ENCODE measurements at places on chromosomes 2 and 18.

GRCh38 chr2:96546797-96547196 lies 10.2 kb downstream of the ARID5A start:
- no peak for DNase-seq

GRCh38 chr2:165843351-165843750 lies 49.3 kb upstream of the GALNT3 start:
- DNase-seq = no peak

DNA sequence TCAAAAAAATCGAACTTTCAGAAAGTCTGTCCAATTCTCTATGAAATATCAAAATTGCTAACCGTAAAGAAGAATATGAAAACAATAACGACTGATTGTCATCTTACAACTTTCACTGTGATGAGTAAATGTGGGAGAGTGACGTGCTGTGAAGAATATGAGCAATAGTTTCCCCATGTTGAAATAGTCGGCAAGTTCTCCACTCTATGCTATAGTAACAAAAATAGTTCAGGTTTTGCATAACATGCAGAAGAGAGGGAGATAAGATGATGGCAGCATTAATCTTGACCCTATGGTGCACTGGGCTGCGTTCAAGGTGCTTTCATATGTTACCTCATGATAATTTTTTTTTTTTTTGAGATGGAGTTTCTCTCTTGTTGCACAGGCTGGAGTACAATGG lies 196.8 kb upstream of the CYRIA start:
- no peak for DNase-seq

- DNase-seq = no peak
Observed at GRCh38 chr2:26316041-26316440, 29.9 kb upstream of the SELENOI start.

DNA sequence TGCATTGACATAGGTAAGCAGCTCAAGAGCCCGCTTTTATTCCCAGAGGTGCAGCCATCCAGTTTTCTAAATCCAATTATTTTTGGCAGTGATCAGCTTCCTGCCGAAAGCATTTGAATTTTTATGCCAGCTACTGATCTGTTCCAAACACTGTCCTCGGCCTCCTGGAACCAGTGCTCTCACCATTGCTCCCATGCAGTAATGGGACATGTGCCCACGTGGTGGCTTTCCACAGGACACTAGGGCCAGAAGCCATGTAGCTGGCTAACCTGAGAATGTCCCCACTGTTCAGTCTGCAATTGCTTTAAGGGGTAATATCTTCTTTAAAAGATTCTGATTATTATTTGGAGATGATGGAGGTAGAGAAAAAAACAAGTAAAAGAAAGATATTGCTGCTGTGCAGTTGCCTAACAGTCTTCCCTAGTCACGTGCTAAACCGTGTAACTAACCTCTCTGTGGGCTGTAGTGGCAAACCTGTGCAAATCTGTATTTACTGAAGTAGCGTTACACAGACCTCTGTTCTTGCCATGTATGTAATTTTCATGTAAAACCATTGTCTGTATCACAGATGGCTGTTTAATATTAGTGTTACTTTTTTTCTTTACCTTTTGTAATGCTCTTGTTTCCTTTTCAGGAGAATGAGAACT lies 13.0 kb downstream of the GRHL1 start:
- DNase-seq = no peak

DNA sequence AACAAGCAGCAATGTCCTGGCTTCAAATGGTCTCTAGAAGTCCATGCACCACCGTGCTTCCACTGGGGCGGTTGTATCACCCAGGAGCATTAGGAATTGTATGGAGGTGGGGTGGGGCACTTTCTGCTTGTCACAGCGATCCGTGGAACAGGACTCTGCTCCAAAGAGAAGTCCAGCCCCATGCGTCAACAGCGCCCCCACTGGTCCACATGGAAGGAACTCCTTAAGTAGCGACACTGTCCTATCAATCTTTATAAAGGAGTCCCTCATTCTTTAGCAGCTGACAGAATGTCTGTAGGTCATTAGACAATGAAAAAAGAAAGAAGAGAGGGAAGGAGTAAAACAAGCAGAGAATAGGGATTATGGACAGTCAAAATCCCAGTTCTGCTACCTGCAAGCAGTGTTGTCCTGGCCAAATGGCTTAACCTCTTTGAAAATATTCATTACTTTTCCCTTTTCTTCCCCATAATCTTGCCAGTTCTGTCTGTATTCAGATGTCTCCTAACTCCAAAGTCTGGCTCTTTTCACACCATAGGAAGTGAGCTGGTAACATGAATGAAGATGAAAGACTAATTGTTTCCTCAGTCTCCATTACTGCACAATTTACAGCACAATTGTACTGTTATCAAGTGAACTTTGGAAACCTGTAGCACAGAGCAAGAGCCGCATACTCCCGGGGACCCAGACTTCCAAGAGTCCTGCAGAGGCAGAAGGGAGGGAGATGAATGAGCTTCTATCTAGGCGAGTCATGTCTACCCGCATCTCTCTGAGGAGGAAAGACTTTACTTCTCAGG lies 9.9 kb downstream of the NFE2L2 start:
- DNase-seq = no peak

DNA sequence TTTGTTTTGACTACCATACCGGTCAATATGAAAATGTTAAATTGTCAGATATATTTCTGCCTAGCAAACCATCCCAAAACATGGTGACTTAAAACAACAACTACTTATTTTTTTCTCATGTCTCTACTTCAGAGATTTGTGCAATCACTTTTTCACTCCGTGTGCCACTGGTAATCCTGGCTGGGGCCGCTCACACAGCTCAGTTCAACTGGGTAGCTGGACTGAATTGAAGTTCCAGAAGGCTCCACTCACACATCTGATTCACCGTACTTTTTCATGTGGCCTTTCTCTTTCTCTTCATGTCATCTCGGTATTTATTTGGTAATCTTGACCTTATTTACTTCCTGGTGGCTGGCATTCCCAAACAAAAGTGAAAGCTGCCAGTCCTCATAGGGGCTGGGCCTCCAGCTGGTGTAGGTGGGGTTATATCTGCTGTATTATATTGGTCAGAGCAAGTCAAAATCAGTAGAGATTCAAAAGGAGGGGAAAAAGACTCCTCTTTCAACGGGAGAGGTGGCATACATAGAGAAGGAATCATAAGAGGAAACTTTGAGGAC lies 513.9 kb upstream of the NXPH2 start:
- no peak for DNase-seq

- no peak for DNase-seq
Observed at GRCh38 chr18:75003764-75004690, 204.9 kb downstream of the PTGR3 start.
